ENCODE measurements at places on chromosomes 6 and 20. TPM values are rescaled to one million over a fixed set of nuclear protein-coding genes. Genes with fewer than 3 reads are reported as not detected.

DNA sequence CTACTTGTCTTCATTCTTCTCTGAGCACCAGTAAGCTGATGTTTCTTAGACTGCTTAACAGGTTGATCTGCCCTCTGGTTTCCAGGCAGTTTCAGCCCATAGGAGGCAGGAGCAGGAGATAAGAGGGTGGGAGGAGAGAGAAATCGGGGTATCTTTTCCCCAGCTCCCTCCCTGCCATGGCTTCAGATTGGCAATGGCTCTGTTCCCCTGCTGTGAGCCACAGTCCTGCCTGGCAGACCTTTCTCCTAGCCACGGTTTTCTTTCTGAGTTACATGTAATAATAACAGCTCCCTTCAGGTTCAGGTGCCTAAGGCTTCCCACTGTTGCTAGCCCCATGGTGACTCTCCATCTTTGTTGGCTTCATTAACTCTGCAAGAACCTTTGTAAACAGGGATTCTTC lies 115.3 kb downstream of the CD83 start:
- no peaks in the 10 kb centered on the region for H3K36me3 ChIP-seq
- no peaks in the 10 kb centered on the region for H3K4me1 ChIP-seq
- H3K4me3 ChIP-seq, result no peak overlapping the region

DNA sequence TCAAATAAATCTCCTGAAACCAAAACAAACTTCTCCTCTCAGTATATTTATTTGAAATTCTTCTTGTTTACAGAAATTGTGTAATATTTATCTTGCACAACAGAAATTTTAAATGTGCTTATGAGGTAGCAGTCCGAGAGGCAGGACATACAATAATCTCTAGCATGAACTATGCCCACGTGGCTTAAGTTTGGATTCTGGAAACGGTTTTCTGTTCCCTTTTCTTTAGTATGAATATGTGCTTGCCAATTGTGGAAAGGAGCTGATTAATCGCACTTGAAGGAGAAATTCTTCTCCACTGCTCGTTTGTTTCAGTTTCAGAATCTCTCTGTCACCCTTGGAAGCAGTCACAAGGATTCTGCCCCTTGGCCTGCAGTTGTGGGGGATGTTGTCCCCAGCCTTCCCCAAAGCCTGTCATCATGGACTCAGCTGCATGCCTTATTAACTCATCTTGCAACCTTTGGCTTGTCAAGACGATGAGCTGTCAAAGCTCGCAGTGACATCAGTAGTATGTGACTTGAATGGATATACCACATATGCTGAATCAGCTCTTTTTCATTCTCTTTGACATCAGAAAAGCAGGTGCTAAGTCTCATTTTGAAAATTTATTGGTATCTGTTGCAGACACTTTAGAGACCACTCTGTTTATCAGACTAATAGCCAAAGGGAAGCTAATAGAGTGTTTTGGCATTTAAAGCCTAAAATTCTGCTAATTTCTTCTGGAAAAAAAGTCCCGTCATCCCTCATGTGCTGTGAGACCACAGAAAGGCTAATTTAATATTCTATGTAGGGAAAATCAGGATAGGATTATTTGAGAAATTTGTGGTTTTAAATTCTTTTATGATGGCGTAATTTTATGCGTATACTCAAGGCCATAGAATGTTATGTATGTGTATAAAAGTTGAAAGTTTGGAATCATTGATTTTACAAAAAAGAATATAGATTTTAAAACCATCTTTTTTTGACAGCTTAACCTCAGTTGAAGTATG lies 186.8 kb downstream of the ARID1B start:
- no peaks in the 10 kb centered on the region for H3K27me3 ChIP-seq
- peak overlapping the region; percentile 18 for H3K27ac ChIP-seq
- no peak overlapping the region for H3K4me3 ChIP-seq
- DNase-seq, result no peak
- H3K36me3 ChIP-seq, result no peaks in the 10 kb centered on the region

GRCh38 chr6:112150363-112150762 lies 63.0 kb downstream of the FAM229B start:
- H3K27me3 ChIP-seq, result no peaks in the 10 kb centered on the region
- no peak for DNase-seq
- H3K4me1 ChIP-seq, result no peaks in the 10 kb centered on the region

TGIF2 gene
- total RNA-seq, result 39.0 TPM

DNA sequence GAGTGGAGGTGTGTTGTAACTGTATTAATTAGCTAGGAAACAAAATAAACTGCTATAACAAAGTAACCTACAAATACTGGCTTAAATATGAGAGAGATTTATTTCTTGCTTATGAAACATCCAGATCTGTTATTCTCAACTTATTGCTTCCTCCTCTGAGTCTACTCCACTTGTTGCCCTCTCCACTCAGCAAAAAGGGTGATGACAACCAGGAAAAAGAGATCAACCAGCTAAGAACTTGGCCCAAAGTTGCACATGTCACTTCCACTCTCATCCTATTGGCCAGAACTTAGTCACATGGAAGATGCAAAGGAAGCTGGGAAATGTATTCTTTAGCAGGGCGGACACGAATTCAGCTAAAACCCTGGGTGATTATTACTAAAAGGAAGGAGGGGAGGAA lies 5.2 kb upstream of the TP53RK start:
- no peaks in the 10 kb centered on the region for H3K27me3 ChIP-seq
- no peaks in the 10 kb centered on the region for H3K36me3 ChIP-seq
- H3K4me1 ChIP-seq, result no peaks in the 10 kb centered on the region
- no peak overlapping the region for H3K4me3 ChIP-seq
- no peak overlapping the region for H3K27ac ChIP-seq

SLC17A3 gene
- total RNA-seq, result not detected

CAGE1 gene
- 0.11 TPM for total RNA-seq

DNA sequence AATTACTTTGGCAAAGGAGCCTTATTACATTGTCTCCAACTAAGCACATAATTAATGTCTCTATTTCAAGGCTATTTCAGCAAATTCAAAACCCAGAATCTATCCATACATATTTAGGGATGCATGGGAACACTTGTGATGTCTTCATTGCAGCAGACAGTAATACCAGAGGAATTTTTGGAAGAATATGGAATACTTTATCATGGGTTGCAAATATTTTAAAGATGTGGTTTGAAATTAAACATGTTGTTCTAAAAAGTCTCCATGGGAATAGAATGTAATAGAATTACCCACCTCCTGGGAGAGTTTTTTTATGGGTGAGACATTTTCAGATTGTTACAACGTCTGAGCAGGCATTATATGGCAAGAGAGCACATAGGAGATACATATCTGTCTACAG lies 170.8 kb downstream of the KCNQ5 start:
- H3K27me3 ChIP-seq, result no peaks in the 10 kb centered on the region
- H3K4me3 ChIP-seq, result no peak overlapping the region
- no peaks in the 10 kb centered on the region for H3K4me1 ChIP-seq
- no peaks in the 10 kb centered on the region for H3K36me3 ChIP-seq
- DNase-seq, result no peak

DNA sequence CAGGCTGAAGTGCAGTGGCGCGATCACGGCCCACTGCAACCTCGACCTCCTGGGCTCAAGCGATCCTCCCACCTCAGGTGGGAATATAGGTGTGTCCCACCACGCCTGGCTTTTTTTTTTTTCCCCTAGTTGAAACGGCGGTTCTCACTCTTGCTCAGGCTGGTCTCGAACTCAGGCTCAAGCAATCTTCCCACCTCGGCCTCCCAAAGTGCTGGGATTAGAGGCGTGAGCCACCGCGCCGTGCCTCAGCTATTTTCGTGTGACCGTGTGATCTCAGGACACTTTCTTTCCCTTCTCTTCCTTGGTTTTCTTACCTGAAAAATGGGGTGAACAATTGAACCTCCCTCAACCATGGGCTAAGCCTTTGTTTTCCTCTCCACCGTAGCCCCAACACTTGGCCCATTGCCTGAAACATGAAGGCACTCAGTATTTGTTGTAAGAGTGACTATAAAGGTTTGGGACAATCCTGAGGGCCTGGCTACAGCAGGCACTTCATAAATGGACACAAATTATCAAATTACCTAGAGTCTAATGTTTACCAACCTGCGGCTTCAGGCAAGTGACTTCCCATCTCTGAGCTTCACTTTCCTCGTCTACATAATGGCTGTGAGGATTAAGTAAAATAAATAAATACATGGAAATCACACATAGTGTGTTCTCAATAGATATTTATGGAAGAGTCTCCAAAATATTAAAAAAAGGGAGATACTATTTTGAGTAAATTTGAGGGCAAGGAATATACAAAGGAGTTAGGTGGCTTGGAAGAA lies 31.4 kb upstream of the ID1 start:
- peak overlapping the region; percentile 95 for H3K27ac ChIP-seq
- no peaks in the 10 kb centered on the region for H3K27me3 ChIP-seq
- no peak for DNase-seq

DZANK1 gene
- total RNA-seq, result 14.8 TPM
